Aorta (tissue), 5 donors: ENCODE measurements at places on chromosomes 16 and 17. TPM values are rescaled to one million over a fixed set of nuclear protein-coding genes. Genes with fewer than 3 reads are reported as not detected.

- H3K4me1 ChIP-seq = no peaks in the 10 kb centered on the region
- no peak overlapping the region for H3K4me3 ChIP-seq
- no peak for DNase-seq
- no peaks in the 10 kb centered on the region for H3K27me3 ChIP-seq
Observed at GRCh38 chr16:31256466-31256865, 3.3 kb upstream of the ITGAM start.

DNA sequence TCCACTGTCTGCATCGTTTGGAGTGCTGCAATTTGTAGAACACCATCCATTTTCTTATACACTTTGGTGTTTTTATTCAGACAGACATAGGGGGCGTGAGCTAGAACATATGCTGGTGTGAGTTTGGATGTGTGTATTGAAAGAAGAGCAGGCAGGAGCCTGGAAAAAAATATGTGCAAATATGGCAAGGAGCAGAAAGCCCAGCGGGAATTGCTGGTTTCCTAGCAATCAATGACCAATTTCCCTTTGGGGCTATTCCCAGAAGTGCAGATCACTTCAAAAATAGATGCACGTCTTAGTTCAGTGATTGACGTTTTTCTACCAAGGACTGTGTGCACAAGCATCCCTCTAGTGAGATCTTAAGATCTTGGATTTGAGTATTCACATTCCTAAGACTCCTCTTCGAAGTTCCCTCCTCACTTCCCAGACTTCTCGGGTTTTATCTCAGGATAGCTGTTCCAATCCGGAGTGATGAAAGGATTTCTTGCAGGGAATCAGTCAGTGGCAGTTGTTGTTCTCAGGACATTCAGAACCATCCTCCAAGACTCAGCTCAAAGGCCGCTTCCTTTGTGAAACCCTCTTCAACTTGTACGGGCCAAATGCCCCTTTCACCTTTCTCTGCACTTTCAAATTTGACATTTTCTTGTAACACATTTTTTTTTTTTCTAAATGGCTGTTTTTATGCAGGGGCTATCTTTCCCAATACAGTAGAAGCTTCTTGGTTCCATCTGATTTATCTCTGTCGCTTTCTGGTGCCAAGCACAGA is 268.7 kb upstream of the ASIC2 start:
- H3K4me1 ChIP-seq = no peaks in the 10 kb centered on the region
- H3K4me3 ChIP-seq = no peak overlapping the region
- DNase-seq = no peak

GRIN2A gene
- polyA plus RNA-seq = 0.13 TPM

RRAD gene
- polyA plus RNA-seq = 16.2 TPM

DNA sequence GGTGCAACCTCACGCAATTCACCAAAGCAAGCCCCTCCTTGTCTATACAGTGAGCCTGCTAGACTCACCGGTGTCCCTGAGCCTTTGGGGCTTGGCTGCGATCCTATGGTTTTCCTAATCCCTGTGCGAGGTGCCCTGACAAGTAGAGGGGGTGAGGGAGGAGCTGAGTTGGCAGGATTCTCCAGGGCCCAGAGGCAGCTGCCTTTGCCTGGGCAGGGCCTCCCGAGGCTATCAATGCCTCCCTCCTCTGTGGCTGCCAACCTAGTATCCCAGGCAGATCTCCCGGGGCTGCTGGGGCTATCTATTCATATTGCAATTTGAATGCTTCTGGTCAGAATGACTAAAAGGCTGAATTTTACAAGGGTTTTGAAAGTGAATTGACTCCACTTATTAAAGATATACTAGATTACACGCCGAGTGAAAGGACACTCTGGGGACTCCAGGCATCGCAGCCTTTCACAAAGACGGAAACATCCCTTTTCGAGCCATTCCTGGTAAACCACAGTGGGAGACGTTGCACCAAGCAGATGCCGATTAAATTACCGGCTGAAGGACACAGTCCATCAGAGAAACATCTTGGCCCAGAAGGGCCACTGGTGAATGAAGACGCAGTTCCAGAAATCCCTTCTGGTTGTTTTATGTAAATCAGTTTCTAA is 11.3 kb upstream of the PITPNM3 start:
- no peak overlapping the region for H3K4me3 ChIP-seq
- H3K36me3 ChIP-seq = no peaks in the 10 kb centered on the region
- H3K27me3 ChIP-seq = no peaks in the 10 kb centered on the region
- H3K27ac ChIP-seq = no peak overlapping the region

DNA sequence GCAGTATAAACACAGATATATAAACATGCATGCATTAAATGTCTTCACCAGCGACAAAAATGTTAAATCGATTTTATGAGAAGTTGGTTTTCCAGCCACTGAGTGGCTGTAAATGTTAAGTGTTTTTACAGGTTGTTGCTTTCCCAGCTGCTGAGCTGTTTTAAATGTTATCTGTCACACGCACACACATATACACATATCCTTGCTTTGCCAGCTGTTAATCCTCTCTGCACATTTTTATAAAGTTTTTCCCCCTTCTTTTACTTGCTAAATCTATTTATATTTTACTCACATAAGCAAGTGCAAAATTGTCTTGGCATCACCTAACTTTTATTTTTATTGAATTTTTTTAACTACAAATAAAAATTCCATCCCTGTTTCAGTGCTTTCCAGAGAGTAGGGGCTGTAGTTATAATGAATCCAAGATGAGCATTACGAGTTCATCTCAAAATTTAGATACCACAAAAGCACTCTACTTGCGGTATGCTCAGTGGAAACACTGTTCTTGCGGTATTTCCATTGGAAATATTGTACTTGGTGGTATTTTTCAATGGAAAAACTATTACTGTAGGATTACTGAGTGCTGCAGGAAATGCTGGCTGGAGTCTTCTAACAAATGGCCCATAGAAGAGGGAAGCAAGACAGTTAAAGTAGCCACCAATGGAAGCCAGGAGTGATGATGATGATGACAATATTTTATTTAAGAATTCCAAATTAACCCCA is 124.9 kb upstream of the KCNJ16 start:
- no peaks in the 10 kb centered on the region for H3K4me1 ChIP-seq
- no peak for DNase-seq
- no peaks in the 10 kb centered on the region for H3K27me3 ChIP-seq
- no peak overlapping the region for H3K4me3 ChIP-seq

PAQR4 gene
- polyA plus RNA-seq = 1.5 TPM

- no peak for DNase-seq
- H3K36me3 ChIP-seq = peaks cover 6% of the 10 kb centered on the region
- no peaks in the 10 kb centered on the region for H3K27me3 ChIP-seq
- no peak overlapping the region for H3K4me3 ChIP-seq
- no peak overlapping the region for H3K27ac ChIP-seq
- H3K4me1 ChIP-seq = no peaks in the 10 kb centered on the region
Observed at GRCh38 chr17:78689029-78689428, 93.0 kb downstream of the CYTH1 start.

DNA sequence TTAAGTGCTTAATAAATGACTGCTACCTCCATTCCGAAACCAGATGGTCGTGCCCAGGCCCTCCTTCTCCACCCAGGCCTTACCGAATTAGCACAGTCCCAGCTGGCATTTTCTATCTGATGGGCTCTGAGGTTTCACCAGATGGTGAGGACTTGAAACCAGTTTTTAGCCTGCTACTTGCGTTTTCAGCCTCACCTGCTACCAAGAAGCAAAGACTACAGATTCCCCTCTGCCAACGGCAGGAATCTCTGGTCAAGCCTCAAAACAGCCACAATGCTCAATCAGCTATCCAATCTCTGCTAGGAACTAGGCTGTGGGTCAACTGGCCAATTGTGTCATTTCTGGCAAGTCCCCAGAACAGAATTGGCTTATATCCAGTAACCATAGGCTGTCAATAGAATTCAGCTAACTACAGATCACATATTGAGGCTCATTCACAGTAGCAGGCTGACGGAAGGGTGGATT is 11.7 kb downstream of the PECAM1 start:
- H3K27ac ChIP-seq = no peak overlapping the region
- no peak for DNase-seq
- no peaks in the 10 kb centered on the region for H3K36me3 ChIP-seq
- no peak overlapping the region for H3K4me3 ChIP-seq

DNA sequence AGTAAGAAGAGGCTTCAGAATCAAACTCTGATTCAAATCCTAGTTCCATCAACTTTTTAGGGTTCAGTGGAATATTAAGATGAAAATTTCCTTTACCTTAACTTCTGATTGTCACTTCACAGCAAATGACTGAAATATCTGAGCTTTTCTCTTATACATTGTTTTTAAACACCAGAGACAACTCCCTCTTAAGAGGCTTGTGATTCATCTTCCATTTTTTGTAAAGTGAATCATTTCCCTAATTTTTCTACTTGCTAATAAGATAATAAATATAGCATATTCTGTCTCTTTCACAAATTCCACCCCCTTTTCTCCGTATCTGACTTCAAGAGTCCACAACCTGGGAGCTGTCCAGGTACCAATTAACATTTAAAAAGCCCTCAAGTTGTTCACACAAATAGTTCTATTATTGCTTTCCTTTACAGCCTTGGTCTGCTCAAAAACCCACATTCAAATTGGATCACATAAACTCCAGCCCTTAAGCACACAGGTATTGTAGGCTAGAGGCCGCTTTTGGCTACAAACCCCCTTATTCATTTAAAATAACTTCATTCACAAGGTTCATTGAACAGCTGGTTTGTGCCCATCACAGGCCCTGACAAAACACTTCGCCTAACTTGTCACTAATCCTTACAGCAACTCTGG is 14.1 kb upstream of the UTP6 start:
- no peak overlapping the region for H3K27ac ChIP-seq
- no peaks in the 10 kb centered on the region for H3K36me3 ChIP-seq
- H3K27me3 ChIP-seq = no peaks in the 10 kb centered on the region
- no peaks in the 10 kb centered on the region for H3K4me1 ChIP-seq
- no peak for DNase-seq

GRCh38 chr16:56258508-56259424 is 67.5 kb downstream of the GNAO1 start:
- no peak overlapping the region for H3K27ac ChIP-seq
- no peaks in the 10 kb centered on the region for H3K27me3 ChIP-seq
- peaks cover 6% of the 10 kb centered on the region for H3K4me1 ChIP-seq
- no peak for DNase-seq
- H3K4me3 ChIP-seq = no peak overlapping the region

AOC2 gene
- 0.38 TPM for polyA plus RNA-seq

- no peaks in the 10 kb centered on the region for H3K36me3 ChIP-seq
- H3K4me3 ChIP-seq = no peak overlapping the region
- H3K27ac ChIP-seq = no peak overlapping the region
Observed at GRCh38 chr16:49586466-49587450, 213.2 kb downstream of the C16orf78 start.

KRTAP4-3 gene
- not detected for polyA plus RNA-seq

DNA sequence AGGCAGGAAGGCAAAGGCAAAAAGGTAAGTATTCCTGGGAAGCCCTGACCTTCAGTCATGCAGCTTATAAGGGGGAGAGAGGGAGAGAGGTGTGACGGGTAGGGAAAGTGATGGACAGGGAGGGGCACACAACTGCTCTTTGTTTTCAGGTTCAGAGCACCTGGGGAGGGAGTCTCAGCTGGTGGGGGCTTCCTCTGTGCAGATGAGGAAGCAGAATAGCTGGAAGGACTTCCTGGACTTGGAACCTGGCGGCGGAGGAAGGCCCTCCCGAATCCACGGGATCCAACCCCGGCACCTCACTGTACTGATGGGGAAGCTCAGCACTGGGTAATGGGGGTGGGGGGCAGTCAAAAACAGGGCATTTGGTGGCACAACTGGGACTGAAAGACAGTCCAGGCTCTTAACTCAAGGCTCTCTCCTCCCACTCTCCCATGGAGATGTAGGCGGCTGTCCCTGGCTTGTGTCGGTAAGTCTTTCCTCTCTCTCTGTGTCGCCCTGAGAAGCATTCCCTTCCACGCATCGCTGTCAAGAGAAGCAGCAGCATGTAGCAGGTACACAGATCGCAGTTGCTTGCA is 11.9 kb upstream of the PITPNM3 start:
- no peak overlapping the region for H3K4me3 ChIP-seq
- DNase-seq = no peak
- no peaks in the 10 kb centered on the region for H3K4me1 ChIP-seq

DNA sequence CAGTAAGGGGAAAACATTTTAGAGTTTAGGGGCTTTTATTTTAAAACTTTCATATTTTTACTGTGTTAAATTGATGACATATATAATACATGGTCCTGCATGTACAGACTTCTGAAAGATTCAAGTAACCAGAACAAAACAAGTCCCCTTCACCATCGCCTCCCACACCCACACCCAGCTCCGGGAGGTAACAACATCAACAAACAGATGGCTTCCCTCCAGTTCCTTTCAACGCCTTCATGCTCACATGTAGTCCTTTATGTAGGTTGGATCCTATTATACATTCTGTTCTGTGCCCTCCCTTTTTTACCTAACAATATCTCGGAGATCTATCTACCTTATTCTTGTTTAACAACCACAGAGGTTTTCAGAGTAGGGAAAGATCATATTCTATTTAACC is 30.5 kb downstream of the GINS3 start:
- H3K4me1 ChIP-seq = no peaks in the 10 kb centered on the region
- DNase-seq = no peak
- no peaks in the 10 kb centered on the region for H3K27me3 ChIP-seq
- no peak overlapping the region for H3K4me3 ChIP-seq
- H3K36me3 ChIP-seq = no peaks in the 10 kb centered on the region

ACSF2 gene
- 35.1 TPM for polyA plus RNA-seq

DNA sequence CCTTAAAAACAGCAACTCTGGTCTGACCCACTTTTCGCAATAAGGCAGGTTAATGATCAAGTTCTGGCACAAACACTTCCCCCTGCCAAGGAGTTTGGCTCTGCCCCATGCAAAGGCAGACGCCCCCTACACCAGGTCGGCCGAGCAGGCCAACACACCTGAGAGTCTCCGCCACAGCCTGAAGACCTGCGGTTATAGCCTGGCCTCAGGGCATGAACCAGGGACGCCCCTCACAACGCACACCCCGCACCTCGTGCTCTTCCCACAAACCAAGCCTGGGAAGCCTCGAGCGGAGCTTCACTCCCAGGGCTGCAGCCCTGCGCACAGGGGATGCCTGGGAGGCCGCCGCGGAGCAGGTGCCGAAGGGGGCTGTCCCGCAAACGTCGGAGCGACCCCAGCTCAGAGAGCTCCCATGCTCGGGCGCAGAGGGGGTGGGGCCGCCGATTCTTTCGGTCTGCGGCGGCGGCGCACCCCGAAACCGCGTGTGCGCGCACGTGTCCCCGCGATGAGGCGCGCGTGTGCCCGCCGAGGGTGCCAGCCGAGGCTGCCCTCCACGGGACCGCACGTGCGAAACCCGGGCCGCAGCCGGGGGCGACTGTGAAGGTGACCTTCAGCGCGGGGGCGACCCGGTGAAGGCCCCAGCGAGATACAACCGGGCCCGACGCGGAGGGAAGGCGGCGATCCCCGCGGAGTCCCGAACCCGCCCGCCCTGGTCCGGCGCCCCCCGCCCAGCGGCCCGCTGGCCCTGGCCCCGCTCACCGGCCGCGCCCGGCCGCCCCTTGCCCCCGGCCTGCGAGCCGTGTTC is 559 bp downstream of the CLUH start:
- peaks cover 2% of the 10 kb centered on the region for H3K4me1 ChIP-seq
- no peak overlapping the region for H3K27ac ChIP-seq
- no peaks in the 10 kb centered on the region for H3K27me3 ChIP-seq
- peak; percentile 52 for DNase-seq

DNA sequence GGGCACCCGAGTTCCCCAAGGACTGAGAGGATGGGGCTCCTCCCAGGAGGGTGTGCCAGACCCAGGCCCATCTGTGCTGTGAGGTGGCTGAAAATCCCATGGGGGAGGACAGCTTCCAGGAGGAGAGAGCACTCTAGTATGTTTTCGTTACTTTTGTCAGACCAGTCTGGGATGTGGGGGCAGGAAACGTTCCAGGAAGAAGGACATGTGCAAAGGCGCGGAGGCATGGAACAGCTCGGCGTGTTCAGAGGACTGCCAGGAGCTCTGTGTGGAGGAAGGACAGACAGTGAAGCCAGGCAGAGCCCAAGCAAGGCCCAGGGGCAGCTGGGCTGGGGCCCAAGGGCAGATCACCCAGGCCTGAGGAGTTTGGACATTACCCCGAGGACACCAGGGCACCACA is 7.0 kb downstream of the CA4 start:
- H3K27me3 ChIP-seq = no peaks in the 10 kb centered on the region
- no peaks in the 10 kb centered on the region for H3K36me3 ChIP-seq
- no peak overlapping the region for H3K27ac ChIP-seq
- no peaks in the 10 kb centered on the region for H3K4me1 ChIP-seq
- no peak for DNase-seq
